Peyer's patch (tissue), 4 donors: ENCODE measurements at places on chromosomes 7 and 10.

GRCh38 chr7:106807474-106807873 lies 57.6 kb upstream of the PIK3CG start:
- DNase-seq = no peak

GRCh38 chr7:20790375-20790774 lies 3.7 kb upstream of the SP8 start:
- DNase-seq = no peak

- DNase-seq = no peak
Measured at GRCh38 chr10:43809211-43809930, 160.7 kb upstream of the ZNF32 start.

GRCh38 chr7:56105508-56105907 lies 768 bp downstream of the CHCHD2 start:
- DNase-seq = no peak
